Stimulated activated CD4-positive, alpha-beta T cell treated with anti-CD3 and anti-CD28 coated beads, TNF-alpha, amount 100 ng/mL, for 24 hours (primary cell): ENCODE measurements at places on chromosomes 3 and 15.

GRCh38 chr3:4633078-4634004, 140.2 kb downstream of the ITPR1 start:
- DNase-seq = no peak

DNA sequence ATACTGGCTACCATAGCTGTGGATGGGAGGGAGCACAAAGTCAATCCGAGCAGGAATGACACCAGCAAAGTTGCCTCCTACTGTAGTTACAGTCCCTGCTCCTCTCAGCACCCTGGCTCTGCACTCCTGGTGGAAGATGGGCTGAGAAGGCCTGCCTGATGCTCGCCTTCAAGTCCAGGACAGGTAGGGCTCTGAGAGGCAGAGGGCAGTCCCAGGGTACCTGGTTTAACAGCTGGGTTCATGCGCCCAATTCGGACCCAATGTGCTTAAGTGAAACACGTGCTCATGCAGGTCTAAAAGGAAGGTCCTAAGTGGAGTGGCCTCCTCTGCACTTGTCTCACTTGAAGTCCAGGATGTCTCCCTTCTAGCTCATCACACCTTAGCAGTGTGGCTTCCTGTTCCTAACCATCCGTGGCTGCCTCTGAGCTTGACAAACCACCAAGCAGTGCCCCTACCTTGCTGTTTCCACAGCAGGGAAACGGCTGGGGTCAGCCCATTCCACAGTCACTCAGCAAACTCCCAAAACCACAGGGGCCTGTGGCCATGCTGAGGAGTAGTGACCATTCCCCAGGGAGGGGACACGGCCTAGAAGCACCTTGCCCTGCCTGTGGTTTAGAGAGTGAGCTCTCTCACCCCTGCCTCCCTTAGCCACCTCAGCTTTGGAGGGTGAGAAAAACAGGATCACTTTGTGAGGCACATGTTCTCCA, 3.9 kb upstream of the MUSTN1 start:
- no peak for DNase-seq

- no peak for DNase-seq
These were observed 237.4 kb downstream of the MFSD1 start for GRCh38 chr3:159039286-159039685.

- DNase-seq = no peak
These were observed 325.3 kb downstream of the NAALADL2 start for GRCh38 chr3:175184392-175184791.

DNA sequence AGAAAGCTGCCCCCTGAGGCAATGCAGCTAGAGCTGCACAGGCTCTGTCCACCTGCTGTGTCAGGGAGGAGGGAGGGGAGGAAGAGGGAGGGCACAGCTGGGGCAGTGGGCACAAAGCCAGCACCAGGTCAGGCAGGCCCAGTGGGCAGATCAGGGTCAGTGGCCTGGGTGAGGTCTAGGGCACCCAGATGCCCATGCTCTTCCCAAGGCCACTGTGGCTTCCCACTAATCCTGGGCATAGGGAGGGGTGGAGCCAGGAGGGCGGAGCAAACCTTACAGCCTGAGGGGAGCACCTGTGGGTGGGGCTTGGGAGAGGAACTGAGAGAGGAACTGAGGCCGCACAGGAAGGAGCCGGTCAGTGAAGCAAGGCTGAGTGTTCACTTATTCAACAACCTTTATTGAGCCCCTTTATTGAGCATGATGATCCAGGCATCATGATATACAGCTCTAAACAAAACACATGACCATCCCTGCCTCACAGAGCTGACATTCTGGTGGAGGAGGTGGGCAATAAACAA, 55.0 kb downstream of the RHCG start:
- DNase-seq = no peak

GRCh38 chr3:178485756-178486155, 50.5 kb upstream of the KCNMB2 start:
- no peak for DNase-seq

- DNase-seq = no peak
These were observed 61.4 kb downstream of the MOBP start for GRCh38 chr3:39528844-39529243.

DNA sequence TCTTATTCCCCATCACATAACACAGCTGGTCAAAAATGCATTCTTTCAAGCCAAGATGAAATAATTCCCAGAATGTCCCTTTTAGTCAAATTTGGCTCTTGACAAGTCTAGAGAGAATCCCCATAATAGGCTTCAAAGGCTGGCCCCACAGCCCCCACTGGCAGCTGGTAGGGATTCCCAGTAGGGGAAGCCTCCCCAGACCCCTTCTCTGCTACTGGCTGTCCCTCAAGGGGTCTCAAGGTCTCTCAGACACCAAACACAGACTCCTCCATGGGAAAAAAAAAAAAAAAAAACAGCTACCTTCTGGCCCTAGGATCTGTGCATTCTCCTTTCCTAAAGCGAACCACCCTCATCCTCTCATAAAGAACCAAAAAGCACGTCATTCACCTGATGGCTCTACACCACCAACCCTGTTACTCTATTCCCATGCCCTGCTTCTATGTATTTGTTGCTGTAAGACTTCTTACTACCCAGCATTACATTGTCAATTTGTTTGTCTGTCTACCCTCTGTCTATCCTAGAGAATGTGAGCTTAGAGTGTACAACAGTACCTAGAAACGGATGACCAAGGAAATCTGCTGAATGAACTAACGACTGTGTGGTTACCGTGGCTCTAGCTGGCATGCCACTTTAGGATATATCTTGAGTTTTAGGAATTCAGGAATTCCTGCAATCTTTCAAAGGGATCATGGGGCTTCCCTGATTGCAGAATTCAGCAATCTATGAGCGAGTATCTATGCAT, 164.1 kb upstream of the NSMCE3 start:
- DNase-seq = no peak

DNA sequence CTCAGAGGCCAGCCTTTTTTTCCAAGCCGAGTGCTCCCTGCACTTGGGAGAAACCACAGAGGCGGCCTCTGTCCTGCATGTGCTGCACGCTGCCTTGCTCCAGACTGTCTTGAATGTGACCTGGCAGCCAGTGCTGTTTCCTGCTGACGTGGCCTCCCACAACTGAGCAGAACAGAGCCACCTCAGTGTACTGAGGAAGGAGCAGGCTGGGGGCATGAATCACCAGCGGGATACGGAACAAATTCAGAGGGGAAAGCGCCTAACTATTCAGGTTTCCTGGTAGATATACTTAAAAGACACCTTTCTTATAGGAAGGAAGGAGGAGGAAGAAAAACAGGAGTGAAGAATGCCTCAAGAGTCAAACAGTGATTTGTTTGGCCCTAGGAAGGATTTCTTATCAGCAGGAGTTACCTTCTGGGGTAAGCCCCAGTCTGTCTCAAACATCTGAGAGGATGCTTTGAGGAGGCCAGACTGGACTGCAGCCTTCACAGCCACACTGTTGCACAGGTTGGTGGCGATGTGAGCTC, 114.0 kb downstream of the FNDC3B start:
- peak; percentile 54 for DNase-seq

DNA sequence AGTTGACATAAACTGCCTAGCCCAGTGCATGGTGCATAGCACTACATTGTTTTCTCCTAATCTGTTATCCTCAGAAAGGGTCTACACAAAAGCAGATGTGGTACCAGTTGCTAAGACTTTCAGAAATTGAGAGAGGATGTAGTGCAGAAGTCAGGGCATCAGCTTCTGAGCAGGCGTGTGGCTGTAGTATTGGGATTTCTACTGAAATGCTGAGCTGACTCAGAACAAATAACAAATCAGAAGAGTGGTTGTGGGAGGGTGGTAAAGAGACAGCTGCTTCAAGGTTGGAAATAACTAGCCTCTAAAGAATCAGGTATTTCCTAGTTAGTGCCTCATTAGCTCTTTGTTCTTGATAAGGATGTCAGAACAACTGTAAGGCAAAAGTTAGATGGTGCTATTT, 161.3 kb downstream of the AKAP13 start:
- no peak for DNase-seq

DNA sequence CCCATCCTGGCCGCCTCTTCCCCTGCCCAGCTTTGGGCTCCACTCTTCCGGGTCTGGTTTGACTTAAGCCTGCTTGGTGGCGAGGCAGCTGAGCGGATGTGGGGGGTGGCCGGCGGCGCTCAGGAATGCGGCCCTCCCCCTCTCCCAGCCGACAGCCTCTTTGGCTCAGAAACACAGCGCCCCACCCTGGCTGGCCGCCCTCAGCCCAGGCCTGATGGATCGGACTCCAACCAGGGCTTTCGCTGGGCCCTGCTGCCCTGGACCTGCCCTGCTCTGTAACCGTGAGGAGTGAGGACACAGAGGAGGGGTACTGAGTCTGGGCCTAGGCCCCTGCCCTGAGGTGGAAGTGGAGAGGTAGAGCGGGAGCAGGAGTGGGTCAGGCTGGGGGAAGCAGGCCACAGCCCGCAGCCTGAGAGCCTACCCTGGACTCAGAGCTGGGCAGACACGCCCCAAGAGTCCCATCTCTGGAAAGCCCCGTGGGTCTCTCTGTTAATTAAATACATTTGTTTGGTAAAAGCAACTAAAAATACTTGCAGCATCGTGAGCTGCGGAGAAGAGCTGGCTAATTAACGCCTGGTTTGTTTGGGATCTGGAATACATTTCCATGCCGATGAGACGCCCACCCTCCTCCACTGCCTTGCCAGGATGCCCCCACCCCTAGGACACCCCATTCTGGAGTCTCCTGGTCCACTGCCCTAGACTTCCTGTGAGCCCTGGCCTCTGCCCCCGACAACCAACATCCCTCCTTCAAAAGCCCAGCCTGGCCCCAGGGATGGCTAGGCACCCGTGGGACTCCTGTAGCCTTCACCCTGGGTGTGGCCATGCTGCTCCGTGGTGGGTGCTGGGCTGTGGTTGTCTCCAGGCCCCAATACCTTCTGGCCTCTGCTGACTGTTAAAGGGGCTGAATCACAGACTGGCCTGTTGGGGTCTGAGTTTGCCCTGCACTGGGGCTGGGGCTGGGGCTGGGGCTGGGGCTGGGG, 19.6 kb downstream of the PLXNA1 start:
- no peak for DNase-seq

DNA sequence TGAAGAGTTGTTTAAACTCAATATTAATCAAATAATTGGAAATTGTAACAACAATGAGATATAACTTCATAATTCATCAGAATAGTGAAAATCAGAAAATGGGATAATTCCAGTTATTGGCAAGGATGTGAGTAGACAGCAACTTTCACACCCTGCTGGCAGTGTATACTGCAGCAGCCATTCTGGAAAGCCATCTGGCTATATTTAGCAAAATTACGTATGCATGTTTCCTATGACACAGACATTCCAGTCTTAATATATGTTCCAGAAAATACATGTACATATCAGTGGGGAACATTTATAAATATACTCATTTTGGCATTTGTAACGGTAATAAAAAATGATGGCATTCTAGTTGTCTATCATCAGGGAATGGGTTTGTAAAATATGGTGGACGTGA, 564.1 kb downstream of the GBE1 start:
- no peak for DNase-seq

- DNase-seq = no peak
These were observed 26.1 kb downstream of the PLXNB1 start for GRCh38 chr3:48403533-48404439.

DNA sequence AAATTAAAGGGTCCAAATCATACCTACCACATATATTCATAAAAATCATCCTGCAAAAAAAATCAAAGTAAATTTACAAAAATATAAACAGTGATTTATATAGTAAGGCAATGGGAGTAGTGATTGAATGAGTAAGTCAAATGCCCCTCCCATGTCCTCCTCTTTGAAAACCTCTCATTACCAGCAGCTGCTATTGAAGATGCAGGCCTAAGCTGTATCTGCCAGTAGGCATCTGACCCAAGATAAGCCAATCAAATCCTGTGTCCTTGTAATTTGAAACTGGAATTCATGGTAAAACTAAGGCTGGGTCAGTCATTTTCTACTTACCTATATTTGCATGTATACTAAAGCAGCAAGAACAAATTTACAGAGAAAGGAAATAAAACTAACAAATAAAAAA, 60.4 kb upstream of the POU1F1 start:
- DNase-seq = no peak

- no peak for DNase-seq
These were observed 32.3 kb upstream of the AMOTL2 start for GRCh38 chr3:134406331-134407238.

DNA sequence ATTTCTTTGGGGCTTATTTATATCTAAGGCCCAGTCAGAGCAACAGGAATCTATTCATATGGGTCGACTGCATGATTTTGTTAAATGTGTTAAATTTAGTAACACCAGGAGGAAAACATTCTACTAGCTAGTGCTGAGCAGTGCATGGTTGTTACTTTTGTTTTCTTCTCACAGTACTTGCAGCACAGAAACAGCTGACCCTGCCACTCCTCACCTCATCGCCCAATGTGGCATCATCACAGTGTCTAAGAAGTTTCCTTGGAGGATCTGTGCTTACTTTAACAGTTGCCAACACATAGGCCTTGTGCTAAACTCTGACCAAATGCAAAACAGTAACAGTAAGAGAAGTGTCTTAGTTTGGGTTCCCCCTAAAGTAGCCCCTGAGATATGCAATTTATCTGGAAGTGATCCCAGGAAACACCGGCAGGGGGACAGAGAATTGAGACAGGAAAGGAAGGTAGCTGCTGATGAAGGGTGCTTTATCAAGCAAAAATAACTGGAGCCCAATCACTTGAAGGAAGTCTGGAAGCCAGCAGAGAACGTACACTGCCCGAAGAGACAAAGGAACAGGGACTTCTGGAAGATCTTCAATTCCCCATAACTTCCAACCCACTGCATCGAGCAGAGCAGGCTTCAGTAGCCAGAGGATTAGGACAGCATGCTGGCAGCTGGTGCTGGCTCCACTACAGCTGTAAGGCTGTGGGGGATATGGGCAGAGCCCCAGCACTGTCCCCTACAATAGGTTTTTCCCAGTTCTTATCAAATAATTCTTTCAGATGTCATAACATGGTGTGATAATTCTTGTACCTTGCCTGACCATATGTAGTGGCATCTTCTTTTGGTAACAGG, 36.0 kb upstream of the ULK4 start:
- DNase-seq = no peak

DNA sequence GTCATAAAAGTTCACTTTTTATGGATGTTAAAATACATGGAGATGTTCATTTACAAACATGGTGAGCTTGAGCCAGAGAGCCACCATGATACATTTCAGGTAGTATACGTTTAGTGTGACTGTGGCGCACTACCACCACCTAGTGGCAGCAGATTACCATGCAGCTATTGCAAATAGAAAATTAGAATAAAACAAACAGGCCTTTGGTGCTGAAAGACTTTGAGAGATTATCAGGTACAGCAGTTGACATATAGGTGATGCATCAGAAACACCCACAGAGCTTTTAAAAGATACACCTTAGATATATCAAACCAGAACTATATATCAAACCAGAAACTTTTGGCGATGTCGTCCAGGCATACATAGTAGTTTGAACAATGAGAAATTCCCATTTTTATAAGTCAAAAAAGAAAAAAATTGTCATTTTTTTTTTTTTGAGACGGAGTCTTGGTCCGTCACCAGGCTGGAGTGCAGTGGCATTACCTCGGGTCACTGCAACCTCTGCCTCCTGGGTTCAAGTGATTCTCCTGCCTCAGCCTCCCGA, 42.0 kb upstream of the ICE2 start:
- peak; percentile 80 for DNase-seq

- no peak for DNase-seq
These were observed 540 bp upstream of the KLHL40 start for GRCh38 chr3:42684632-42685362.

GRCh38 chr3:183074261-183074660, 25.0 kb downstream of the MCCC1 start:
- DNase-seq = no peak
